ENCODE measurements at places on chromosomes 2 and 18.

DNA sequence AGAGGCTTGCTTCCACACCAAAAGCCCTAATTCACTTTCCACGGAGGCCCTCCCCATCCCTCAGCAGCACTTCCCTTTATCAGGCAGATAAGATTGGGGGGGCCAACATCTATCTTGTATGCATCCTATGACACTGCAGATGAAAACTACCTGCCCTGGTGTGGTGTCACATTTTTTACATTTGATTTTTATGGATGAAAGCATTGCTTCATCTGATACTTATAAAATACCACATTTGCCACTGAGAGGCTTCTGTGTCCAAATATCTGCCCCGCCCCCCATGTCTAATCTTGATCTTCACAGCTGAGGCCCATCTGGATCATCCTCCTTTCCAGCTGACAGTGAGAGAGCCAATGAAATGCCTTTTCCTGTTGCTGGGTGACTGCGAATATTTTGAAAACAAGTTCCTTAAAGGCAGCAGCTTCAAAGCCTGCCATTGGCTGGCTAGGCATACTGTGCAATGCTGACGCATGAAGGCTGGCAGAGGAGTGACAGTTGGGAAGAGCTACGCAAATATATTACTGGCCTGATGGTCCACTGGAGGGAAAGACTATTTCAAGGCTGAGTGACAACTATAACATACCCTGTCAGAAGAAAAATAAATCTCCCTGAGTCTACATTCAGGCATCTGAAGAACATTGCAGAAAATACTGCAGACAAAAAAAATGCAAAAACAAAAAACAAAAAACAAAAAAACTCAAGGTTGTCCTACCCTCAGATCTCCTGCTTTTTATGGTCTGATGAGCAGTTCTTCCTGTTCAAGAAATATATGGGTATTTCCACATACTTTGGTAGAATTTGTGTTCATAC is 318.7 kb downstream of the PDE11A start:
- peak; percentile 6 for DNase-seq

GRCh38 chr2:104528101-104528500 is 325.8 kb upstream of the POU3F3 start:
- DNase-seq, result no peak

DNA sequence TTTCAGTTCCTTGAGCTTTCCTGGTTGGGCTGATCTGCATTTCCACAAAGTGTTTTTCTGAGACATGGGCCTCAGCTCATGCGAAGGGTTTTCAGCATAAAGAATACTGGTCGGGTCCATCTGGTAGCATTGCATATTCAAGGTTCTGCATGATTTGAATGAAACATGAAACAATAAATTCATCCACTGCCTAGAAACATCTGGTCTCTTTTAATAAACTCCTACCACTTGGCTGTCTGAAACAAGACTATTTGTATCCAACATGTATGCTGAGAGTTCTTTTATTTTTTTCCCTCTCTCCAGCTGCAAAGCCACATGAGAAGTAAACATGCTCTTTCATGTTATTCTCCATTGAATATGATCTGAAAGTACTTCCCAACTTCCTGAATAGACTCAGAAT is 314.9 kb upstream of the SOX11 start:
- DNase-seq, result no peak

DNA sequence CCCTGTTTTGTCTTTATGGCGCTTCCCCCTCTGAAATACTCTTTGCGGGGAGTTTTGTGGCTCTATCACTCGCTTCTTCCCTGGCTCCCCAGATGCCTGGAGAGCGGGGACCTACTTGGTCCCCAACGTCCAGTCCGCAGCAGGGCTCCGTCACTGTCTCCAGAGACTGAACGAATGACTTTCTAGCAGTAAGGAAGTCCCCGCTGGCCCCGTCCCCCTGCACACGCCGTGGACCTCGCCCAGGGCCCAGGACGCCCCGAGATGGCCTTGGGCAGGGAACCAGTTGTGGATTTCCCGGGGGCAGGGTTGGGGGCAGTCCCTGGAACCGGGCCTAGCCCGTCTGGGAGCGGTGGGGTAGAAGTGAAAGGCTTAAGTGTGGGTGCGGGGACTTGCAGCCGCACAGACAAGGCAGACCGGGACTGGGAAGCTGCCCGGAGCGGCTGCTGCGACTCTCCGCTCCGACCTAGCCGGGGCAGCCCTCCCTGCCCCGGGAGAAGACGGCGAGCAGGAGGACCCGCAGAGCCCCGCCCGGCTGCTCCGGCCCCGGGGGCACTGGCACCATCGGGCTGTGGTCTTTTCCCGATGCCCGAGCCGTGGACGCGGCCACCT is 821 bp upstream of the EPHA4 start:
- peak; percentile 6 for DNase-seq

- DNase-seq, result no peak
Observed at GRCh38 chr2:70905443-70906421, 30.0 kb upstream of the ATP6V1B1 start.

DNA sequence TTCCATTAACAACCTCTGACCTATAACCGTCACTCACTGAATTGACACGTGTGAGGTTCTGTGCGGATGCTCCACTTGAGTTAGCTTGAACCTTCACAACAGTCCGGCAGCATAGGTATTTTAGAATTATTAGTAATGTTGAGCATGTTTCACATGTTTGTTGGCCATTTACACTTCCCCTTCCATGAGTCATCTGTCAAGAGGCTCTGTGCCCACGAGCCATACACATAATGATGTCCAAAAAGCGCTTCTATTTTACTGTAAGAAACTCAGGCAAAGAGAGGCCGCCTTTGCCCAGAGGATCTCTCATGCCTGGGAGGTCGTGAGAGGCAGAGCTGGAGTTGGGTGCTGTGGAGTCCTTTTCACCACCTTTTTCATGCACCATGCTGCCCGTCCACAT is 28.9 kb upstream of the TMEM214 start:
- no peak for DNase-seq

DNA sequence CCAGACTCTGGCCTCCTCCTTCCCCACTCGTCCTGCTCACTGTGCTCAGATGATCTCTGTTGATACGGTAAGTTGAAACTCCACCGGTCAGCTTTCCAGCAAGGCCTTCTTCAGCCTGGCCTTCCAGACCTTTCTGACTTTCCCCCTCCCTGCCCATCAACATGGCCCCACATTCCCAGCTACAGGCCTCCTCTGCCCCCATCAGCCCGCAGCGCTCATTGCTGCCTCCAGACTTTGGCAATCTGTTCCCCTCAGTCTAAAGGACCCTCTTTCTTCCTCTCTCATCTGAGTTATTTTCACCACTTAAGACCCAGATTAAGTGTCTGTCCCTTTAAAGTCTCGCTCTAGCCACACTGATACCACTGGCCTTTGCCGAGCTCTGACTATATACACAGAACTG is 10.6 kb downstream of the LOXHD1 start:
- no peak for DNase-seq

GRCh38 chr18:55488473-55488872 is 99.5 kb downstream of the TCF4 start:
- DNase-seq, result no peak

DNA sequence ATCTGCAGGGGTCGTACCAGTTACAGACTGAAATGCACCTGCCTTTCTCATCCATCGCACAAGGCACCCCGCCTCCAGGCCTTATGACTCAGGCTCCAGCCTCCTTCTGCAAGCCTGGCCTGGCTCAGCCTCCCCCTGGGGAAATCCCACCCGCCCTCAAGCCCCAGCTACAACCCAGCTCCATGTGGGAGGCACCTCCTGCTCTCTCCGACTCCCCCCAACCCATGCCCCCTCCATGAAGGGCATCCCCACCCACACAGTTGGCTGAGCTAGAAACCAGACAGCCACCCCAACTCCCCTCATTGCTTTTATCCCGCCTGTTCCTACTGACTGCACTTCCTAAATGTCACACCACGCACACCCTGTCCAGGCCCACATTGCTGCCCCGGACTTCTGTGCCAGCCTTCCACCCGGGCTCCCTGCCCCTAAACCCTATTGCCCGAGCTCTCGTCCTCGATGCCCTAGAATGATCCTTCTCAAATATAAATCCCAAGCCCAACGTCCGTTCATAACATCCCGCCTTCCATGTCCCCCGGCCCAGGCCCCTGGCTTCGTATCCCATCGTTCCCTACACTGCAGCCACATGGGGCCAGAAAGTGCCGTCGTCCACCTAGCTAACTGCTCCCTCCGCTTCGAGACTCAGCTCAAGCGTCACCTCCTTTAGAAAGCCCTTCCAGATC is 9.9 kb downstream of the DNMT3A start:
- DNase-seq, result no peak

GRCh38 chr18:56034949-56035348 is 447.0 kb upstream of the TCF4 start:
- DNase-seq, result no peak

- DNase-seq, result no peak
Observed at GRCh38 chr2:27667446-27667845, 3.8 kb downstream of the SLC4A1AP start.
